ENCODE measurements at places on chromosomes 7 and 10. TPM values are rescaled to one million over a fixed set of nuclear protein-coding genes. Genes with fewer than 3 reads are reported as not detected.

LRMDA gene
- total RNA-seq = 3.8 TPM

ITGB8 gene
- total RNA-seq = 1.3 TPM

PRSS2 gene
- total RNA-seq = not detected

LRRC4 gene
- total RNA-seq = not detected

CASP2 gene
- 18.3 TPM for total RNA-seq

KLHDC10 gene
- total RNA-seq = 14.8 TPM
